Stimulated activated naive CD8-positive, alpha-beta T cell treated with anti-CD3 and anti-CD28 coated beads, Interleukin-15, amount 100 ng/mL, for 72 hours (primary cell): ENCODE measurements at places on chromosomes 6 and 20.

GRCh38 chr20:59144179-59144830 is 19.3 kb upstream of the ZNF831 start:
- peak; percentile 71 for DNase-seq

DNA sequence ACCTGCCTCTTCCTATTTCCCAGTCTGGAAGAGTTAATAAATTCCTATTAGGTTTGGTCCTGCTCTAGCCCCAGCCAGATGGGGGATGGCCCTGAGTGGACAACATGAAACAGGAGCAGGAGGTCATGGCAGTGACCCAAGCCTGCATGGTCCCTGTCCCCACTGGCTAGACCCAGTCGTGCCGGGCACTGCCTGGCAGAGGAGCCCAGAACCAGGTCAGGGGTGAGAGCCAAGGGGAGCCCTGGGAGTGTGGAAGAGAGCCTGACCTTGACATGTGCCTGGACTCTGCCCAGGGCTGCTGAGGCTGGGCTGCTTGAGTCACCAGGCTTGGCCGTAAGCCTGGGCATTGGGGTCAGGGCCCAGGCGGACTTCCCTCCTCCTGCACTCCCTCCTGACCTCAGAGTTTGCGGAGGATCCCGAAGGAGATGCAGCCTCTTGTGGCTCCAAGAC is 3.6 kb downstream of the AVP start:
- DNase-seq = no peak

DNA sequence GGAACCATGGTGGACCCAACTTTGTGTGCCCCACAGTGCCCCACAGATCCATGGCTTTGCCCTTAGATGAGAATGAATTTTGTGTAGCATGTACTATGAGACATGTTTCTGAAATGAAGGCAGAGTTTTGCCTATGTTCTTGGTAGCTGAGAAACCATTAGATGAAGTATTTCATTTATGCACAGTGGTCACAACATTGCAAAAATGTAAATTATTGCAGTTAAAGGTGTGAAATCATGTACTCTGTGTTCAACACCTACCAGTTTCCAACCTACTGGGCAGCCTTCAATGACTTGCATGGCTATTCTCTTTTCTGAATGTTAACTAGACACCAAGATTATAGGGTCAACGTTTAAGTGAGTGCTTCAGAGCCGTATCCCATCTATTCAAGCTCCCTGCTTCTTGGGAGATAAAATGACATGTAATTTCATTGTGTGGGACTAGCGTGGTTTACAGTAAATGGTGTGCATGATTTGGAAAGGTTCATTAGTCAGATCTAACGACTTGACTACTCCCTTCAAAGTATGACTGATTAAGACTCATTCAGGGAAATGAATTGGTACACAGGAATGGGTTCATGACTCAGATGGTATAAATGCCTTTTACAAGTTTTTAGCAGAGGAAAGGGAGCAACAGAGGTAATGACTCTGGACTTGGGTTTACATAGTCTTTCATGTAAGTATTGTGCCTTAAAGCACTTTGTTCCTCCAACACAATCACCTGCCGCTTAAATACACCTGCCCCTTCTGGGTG is 106.1 kb upstream of the AKIRIN2 start:
- DNase-seq = no peak

DNA sequence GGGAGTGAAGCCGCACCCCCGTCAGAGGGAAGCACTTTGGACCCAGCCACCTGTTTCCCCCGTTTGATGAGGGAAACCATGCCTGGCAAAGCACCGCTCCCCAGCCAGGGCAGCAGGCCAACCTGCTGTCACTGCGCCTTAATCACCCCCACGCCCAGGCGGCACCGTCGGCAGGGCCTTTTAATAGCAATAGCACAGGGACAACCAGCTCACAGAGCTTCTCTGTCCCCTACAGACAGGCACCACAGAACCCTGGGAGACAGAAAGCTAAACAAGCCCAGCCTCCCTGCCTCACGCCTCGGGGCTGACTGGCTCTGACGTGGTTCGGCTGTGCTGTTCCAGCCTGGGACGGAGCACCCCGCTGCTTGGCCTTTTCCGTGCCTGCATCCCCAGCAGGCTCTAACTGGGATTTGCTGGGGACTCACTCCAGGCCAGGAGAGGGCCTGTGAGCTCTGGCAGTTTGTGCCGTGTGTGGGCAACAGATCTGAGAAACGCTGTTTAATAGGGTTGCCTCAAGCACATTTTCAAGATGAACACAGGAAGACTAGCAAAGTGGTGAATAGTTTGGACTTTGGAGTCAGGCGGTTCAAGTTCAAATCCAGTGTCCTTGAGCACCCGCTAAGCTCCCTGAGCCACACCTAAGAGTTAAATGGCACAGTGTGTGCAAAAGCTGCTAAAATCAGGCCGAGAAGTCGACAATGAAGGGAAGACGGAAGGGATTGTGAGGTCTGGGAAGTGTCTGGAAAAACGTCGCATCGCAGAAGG is 223.8 kb downstream of the NRN1 start:
- DNase-seq = no peak
